ENCODE measurements at places on chromosomes 2 and 18. TPM values are rescaled to one million over a fixed set of nuclear protein-coding genes. Genes with fewer than 3 reads are reported as not detected.

SPC25 gene
- 2.1 TPM for total RNA-seq

DNA sequence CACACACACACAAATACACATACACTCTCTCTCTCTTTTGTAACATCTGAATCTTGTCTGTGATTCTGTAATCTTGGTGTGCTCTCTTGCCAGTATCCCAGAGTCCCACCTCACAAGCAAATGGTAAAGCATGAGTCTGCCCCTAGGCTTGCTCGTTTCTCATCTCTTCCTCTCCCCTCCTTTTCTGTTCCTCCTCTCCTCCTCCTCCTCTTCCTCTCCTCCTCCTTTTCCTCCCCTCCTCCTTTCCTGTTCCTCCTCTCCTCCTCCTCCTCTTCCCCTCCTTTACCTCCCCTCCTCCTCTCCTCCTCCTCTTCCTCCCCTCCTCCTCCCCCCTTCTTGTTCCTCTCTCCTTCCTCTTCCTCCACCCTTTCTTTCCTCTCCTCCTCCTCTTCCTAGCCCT is 59.0 kb downstream of the TNFRSF11A start:
- DNase-seq: no peak

DNA sequence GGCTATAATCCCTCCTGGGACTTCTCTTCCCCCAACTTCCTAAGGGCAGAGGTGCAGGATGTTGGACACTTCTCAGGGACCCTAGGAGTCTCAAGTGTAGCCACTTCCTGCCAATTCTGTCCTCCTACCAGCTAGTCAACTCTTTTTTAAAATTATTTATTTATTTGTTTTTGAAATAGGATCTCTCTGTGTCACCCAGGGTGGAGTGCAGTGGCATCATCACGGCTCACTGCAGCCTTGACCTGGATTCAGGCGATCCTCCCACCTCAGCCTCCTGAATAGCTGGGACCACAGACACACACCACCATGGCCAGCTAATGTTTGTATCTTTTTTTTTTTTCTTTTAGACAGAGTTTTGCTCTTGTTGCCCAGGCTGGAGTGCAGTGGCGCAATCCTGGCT is 11.5 kb downstream of the SFTPB start:
- DNase-seq: no peak

DNA sequence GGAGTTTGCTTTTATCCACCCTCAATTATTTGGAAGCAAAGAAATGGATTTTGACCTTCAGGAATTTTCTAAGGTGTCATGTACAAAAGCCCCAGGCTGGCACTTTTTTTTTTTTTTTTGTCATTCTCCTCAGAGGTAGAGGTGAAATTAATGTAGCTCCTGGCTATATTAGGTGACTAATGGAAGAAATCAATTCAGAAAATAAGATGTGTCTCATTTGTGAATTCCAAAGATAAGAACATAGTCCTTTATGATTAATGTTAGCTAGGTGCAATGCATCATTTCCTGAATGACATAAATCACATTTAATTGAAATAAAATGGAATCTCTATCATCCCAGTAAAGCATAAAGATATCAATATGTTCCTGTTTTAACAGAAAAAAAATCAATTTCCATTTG is 477.6 kb downstream of the FBXO15 start:
- DNase-seq: no peak

- DNase-seq: no peak
These were observed 1.7 kb upstream of the ESCO1 start for GRCh38 chr18:21602299-21602587.

- no peak for DNase-seq
These were observed 131.4 kb upstream of the MYCN start for GRCh38 chr2:15808944-15809343.

DNA sequence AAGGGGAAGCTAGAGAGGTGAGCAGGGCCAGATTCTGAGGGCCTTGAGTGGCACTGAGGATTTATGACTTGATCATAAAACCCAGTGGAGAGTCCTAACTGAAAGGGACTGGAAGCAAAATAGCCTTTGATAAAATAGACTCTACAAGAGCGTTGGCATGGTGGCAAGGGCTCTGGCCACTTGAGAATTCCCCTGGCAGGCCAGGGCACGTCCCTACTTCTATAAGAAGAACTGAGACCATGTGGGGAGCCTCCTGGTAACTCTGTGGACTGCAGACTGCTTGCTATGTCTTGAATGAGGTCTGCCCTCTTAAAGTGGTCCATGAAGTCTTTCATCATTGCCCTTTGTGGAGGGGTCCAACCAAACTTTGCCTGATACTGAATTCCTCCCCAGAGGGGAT is 324.8 kb downstream of the ALK start:
- no peak for DNase-seq

- DNase-seq: no peak
These were observed 61.2 kb downstream of the FAM171B start for GRCh38 chr2:186755066-186755465.

GRCh38 chr18:49980896-49981295 is 167.6 kb upstream of the ACAA2 start:
- DNase-seq: no peak

SCN3A gene
- total RNA-seq: not detected

DNA sequence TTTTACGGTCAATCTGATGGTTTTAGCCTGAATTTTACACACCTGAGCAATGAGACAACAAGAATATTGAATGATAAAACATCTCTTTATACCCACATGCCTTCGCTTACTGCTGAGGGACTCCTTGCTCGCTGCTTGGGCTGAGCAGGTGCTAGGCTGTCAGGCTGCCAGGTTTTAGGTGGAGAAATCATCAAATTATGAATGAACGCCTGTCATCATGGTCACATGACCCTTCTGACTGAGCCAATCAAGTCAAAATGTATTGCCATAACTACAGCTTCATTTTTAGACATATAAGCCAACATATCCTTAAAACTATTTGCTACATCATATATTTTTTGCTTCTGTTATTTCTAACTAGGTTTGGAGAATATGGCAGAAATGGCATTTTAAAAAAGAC is 274.0 kb downstream of the LNPK start:
- no peak for DNase-seq

DNA sequence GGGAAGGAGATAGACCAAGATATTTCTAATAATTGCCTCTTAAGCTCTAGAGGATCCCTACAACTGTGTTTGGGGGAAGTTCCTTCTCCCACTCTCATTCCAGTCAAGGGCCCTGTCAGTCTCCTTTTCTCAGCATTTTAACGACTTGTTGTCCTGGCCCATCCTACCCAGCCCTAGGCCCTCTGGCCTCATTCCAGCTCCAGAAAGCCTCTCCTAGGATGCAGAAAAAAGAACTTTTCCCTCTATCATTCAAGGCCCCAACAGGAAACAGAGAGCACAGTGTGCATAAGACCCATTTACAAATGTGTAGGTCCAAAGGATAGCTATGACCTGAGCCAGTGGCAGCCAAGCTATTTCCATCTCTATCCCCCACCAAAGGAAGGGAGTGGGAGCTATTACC is 14.0 kb downstream of the PKDCC start:
- no peak for DNase-seq

- DNase-seq: no peak
These were observed 1050.7 kb upstream of the NRXN1 start for GRCh38 chr2:52082646-52083045.

NEU2 gene
- not detected for total RNA-seq

DNA sequence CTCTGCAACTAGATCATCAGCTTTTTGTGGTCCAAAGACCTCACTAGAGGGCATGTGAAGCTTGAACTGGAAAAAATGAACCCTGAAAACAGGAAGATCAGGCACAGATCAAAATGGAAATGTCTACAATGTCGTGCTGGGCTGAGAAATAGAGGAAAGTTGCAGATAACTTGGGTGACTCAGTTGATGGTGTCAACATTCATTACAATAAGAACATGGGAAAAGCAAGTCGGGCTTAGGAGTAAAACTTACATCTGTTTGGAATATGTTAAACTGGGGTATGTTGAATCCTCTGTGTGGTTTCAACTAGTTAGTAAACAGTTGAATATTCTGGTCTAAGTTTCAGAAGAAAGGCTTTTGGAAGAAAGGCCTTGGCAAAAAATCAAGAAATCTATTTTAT is 940.4 kb downstream of the ERBB4 start:
- no peak for DNase-seq

- no peak for DNase-seq
These were observed 8.4 kb upstream of the KCNG2 start for GRCh38 chr18:79789091-79789891.

- DNase-seq: no peak
These were observed 20.0 kb upstream of the RNF149 start for GRCh38 chr2:101328474-101329007.

DNA sequence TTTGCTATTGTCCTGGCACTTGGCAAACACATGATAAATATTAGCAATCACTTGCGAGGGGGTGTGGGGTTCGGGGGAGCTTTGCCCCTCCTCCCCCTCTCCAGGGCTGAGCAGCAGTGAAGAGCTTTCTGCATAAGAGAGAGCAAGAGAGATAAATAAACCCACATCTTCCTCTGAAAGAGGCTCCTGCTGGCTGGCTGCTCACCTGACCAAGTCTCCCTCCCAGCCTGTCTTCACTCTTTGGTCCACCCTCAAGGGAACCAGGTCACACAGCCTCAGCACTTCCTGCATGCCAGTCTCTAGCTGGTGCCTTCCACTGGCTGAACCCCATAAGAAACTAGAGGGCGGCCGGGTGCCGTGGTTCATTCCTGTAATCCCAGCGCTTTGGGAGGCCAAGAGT is 18.5 kb upstream of the YWHAQ start:
- no peak for DNase-seq

SLC9A4 gene
- total RNA-seq: not detected

All from activated T-cell treated with anti-CD3 and anti-CD28 coated beads, Interleukin-2, amount 50 U/mL, for 4 hours (primary cell).